ENCODE measurements at places on chromosomes 13 and 19.

- DNase-seq: no peak
Measured at GRCh38 chr13:101026328-101026727, 351.7 kb upstream of the TMTC4 start.

DNA sequence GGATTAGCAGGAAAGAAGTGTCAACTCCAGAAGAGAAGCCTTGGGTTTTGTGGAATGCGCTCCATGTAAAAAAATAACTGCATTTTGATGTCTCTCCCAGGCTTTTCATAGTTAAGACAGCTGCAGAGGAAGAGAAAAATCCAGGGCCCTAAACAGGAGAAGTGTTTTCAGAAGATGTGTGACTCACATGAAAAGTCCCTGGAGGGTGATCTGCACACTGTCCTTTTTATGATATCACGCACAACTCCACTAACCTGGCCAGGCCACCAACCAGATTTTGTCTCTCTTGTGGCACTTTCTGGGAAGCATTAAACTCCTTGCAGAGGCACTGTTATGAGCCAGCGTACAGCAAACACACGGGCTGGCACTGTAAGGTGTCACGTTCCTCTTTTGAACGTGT lies 267.3 kb downstream of the FGF9 start:
- no peak for DNase-seq

GRCh38 chr13:67275351-67275960 lies 45.3 kb upstream of the PCDH9 start:
- no peak for DNase-seq

GRCh38 chr13:110677731-110678545 lies 28.0 kb downstream of the CARS2 start:
- no peak for DNase-seq

DNA sequence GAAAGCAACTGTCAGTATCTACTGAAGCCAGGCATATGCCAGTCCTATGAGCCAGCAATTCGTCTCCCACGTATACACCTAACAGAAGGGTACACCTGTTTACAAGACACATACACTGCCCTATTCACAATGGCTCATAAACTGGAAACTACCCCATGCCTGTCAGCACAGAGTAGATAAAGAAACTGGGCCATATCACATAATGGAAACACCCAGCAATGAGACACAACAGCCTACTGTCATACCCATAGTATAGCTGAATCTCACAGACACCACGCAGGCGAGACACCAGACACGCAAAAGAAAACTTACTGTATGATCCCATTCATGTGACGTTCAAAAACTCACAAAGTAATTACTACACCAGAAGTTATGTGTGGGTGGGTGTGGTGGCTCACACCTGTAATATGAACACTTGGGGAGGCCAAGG lies 15.7 kb downstream of the NOSIP start:
- no peak for DNase-seq

- DNase-seq: no peak
Measured at GRCh38 chr19:10227026-10227971, 3.8 kb downstream of the S1PR2 start.

DNA sequence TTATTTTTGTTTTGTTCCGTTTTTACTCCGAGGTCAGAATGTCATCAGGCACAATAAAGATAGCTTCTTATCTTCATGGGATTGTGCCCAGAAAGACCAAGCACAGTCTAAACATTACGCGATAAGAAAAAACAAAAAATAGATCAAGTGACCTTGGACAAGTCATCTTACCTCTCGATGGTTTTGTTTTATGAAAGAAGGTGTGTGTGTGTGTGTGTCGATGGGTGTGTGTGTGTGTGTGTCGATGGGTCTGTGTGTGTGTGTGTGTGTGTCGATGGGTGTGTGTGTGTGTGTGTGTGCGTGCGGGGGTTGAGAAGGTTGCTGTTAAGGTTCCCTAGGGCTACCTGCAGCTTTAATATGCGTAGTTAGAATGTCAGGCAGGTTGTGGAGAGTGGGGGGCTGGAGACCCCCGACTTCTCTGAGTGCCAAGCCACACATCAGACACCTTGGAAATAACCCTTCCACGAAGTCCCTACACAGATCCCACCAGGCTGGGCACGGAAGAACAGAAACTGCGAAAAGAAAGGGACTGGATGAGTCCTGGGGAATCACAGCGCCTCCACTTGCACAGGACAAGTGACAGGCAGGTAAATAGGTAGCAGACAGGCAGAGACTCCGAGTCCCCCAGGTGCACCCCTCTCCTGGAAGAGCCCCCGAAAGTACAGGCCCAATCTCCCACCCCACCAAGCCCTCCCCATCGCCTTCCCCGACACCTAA lies 458 bp upstream of the ATP8A2 start:
- DNase-seq: no peak

GRCh38 chr13:111338841-111339240 lies 18.4 kb downstream of the TEX29 start:
- no peak for DNase-seq

- DNase-seq: no peak
Measured at GRCh38 chr19:39843919-39844793, 2.0 kb downstream of the FBL start.

GRCh38 chr13:39913928-39914327 lies 258.5 kb downstream of the COG6 start:
- no peak for DNase-seq

DNA sequence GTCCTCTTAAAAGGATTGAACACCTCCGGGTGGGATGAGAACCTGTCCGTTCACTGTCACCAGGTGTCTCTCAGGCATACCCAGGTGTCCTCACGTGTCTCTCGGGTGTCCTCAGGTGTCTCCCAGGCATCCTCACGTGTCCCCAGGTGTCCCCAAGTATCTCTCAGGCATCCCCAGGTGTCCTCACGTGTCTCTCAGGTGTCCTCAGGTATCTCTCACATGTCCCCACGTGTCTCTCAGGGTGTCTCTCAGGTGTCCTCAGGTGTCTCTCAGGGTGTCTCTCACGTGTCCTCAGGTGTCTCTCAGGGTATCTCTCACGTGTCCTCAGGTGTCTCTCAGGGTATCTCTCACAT lies 33.8 kb downstream of the ATP4B start:
- DNase-seq: no peak

GRCh38 chr13:75610466-75610865 lies 25.7 kb upstream of the LMO7 start:
- DNase-seq: no peak

GRCh38 chr13:109924376-109924775 lies 138.0 kb upstream of the IRS2 start:
- no peak for DNase-seq

DNA sequence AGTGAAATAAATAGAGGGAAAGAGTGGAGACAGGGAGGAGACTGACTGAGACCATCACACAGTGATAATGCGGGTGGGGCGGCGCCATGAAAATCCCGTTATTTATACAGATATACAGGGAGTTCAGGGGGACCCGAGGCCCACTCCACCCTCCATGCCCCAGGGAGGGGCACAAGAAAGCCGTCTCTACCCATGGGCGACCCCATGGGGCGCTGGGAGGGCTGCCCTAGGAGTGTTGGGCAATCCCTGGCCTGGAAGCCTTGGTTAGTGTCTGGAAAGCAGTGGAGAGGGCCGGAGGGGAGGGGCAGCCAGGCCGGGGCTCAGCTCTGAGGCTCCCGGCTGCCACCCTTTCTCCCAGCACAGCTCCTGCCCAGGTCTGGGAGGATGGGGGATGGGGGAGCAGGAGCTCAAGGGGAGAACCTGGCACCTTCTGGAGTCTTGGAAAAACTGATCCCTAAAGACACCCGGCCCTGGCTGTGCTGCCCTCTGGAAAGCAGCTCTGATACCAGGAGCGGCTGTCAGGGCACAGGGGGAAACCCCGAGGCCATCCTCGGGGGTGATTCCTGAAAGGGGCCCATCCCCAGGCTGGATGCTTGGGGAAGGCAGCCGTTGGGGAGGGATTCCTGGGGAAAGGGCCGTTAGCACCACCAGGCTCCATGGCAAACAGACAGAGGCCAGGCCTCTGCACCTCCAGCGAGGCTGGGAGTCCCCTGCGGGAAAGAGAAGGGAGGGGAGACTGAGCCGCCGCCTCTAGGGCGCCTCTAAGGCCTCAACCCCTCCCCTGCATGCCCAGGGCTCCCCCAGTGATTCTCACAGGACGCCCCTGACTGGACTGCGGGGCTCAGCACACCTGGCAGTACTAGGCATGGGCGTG lies 3.0 kb upstream of the PRKD2 start:
- DNase-seq: no peak

DNA sequence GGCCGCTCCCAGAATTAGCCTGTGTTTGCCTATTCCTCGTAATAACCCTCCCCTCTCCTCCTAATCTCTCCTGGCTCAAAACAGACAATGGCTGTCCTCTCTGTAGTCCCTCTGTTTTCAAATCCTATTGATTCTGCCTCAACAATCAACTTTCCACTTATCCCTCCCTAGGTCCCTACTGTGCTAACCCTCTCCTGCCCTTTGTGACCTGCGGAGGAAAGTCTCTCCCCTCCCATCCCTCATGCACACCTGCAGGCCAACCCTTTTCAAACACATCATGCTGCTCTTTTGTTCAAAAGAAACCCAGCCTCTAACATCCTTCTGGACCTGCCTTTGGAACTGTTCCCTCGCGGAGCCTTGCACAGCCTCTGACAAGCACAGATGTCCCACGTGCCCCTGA lies 37.3 kb downstream of the CILP2 start:
- no peak for DNase-seq

- DNase-seq: no peak
Measured at GRCh38 chr19:2145831-2146241, 5.5 kb downstream of the AP3D1 start.

DNA sequence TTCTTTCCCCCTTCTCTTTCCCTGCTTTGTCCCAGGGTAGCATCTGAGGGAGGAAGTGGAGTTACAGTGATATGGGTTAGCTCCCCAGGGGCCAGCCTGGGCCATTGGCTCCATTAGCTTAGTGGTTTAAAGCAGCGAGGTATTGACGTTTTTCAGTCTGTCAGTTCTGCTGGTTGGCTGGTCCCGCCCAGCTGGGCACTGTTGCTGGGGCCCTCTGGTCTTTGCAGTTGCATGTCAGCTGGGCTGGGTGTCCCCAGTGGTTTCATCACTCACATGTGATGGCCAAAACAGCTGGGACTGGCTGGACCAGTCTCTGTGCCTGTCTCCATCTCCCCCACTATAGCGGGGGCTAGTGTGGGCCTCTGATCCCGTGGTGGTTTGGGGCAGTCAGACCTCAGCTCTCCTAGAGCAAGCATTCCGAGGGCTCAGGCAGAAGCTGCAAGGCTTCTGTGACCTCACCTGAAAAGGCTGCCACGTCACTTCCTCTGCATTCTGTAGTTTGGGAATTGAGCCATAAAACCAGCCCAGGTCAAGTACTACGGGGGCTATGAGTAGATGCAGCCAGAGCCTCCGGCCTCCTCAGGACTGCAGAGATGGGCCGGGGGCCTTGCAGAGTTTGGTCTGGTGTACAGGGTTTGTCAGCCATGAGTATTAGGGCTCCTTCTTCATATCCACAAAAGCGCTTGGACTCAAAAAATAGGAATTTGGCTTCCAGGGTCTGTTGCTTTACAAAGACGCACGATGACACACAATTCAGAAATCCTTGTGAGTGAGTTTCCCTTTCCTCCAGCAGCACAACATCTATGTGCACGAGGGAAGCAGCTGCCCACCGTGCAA lies 30.0 kb downstream of the TSSK6 start:
- no peak for DNase-seq

- no peak for DNase-seq
Measured at GRCh38 chr19:49761625-49762311, 1.3 kb downstream of the TSKS start.

GRCh38 chr19:31962561-31962996 lies 382.8 kb upstream of the ZNF507 start:
- DNase-seq: no peak

- DNase-seq: no peak
Measured at GRCh38 chr19:45780146-45780447, 2.2 kb downstream of the DMPK start.

GRCh38 chr19:13298565-13299481 lies 148.6 kb downstream of the IER2 start:
- DNase-seq: no peak

- DNase-seq: no peak
Measured at GRCh38 chr13:111914241-111915103, 152.5 kb upstream of the SOX1 start.

- DNase-seq: peak; percentile 77
Measured at GRCh38 chr19:42121656-42122069, 10.6 kb downstream of the POU2F2 start.

DNA sequence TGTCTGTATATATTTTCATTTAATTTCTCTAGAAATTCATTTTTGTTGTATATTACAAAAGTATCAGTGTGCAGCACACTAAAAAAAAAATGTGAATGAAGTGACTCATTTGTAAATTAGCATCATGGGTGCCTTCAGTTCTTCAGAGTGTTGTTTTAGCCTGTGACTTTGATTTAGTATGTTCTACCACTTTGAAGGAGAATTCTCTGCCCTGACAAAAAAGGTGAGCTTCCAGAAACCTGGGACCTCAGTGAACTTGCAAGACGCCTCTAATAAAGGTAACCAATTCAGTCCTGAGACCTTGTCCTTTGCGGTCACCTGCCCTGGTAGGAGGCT lies 2.4 kb downstream of the METTL21C start:
- no peak for DNase-seq

DNA sequence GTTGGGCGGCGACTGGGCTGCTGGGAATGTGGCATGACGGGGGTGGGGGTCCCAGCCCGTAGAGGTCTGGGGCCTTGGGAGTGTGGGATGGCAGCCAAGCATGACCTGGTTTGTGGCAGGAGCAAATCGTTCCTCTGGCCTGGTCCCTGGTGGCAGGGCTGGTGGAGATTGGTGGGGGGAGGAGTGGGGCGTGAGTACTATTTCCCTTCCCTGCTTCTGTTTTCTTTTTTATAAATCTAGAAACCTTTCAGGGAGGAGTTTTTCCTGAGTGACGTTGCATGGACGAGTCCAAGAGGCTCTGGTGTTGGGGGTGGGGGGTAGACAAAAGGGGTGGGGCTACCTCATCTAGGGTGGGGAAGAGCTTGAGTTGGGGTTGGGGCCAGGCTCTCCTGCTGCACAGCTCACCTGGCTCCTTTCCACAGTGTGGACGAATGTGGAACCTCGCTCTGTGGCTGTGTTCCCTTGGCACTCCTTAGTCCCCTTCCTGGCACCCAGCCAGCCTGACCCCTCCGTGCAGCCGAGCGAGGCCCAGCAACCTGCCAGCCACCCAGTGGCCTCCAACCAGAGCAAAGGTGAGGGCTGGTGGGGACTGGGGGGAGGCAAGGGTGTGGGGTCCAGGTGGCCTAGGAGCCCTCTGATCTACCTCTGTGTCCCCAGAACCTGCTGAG lies 15.4 kb upstream of the PRR19 start:
- DNase-seq: no peak

DNA sequence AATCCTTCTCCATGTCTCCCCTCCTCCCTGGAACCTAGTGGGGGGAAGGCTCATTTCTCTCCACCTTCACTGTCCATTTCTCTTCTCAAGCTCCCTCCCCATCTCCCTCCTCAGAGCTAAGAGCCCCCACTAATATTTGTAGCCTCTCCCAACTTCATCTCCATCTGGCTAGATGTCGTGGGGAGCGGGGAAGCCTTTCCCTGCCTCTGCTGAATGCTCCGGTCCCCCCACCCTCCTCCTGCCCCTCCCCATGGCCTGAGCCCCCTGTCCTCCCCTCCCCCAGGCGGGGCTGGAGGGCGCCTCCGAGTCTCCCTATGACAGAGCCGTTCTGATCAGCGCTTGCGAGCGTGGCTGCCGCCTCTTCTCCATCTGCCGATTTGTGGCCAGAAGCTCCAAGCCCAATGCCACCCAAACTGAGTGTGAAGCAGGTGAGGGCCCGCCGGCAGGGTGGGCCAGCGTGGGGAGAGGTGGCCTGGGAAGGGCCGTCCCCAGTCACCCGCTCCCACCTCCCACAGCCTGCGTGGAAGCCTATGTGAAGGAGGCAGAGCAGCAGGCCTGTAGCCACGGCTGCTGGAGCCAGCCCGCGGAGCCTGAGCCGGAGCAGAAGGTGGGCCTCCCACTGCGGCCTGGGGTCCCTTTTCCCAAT lies 1.0 kb downstream of the TMEM59L start:
- DNase-seq: no peak

GRCh38 chr19:14440049-14440448 lies 6.9 kb downstream of the PKN1 start:
- DNase-seq: peak; percentile 63
